Lung microvascular endothelial cell (primary cell): ENCODE measurements at places on chromosomes 4 and X. TPM values are rescaled to one million over a fixed set of nuclear protein-coding genes. Genes with fewer than 3 reads are reported as not detected.

NXF2B gene
- not detected in 2 replicates for total RNA-seq

MAGEC2 gene
- not detected in 2 replicates for total RNA-seq

MAGEA8 gene
- not detected in 2 replicates for total RNA-seq

TLR6 gene
- total RNA-seq: under 0.01 and 0.22 TPM in 2 replicates

PCYT1B gene
- total RNA-seq: under 0.01 TPM in 2 replicates

PRR27 gene
- not detected in 2 replicates for total RNA-seq

POU3F4 gene
- total RNA-seq: not detected in 2 replicates

DNA sequence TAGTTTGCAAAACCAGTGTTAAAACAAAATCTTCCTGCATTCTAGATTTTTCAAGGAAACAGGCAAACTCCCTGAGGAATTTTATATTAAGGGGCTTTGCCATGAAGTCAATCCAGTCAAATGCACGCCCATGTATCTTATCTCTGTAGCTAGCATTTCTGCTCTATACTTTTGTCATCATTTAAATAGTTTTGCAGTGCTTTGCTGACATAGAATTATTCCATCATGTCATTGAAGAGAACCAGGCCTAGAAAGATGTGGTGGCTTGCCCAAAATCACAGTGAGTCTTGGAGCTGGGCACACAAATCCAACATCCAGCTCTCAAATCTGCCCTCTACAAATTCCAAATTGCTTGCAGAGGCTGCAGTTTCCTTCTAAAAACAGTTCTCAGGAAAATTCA is 66.7 kb upstream of the LNX1 start:
- DNase-seq: no peak

DNA sequence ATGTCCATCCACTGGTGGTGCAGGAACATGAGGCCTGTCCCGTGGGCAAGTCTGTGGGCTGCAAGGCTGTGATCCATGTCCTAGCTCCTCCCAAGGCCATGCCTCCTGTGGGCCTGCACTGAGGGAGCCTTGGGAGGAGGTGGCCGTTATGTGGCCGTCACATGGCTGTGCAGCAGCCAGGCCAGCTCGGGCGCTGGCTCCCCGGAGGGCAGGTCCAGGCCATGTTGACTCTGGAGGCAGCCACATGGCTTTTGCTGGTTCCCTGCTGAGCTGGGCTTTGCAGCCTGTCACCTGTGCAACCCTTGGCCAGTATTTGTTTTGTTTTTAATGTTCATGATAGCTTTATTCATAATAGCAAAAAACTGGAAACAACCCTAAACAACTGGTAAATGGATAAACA is 13.3 kb downstream of the ADRA2C start:
- DNase-seq: no peak

DNA sequence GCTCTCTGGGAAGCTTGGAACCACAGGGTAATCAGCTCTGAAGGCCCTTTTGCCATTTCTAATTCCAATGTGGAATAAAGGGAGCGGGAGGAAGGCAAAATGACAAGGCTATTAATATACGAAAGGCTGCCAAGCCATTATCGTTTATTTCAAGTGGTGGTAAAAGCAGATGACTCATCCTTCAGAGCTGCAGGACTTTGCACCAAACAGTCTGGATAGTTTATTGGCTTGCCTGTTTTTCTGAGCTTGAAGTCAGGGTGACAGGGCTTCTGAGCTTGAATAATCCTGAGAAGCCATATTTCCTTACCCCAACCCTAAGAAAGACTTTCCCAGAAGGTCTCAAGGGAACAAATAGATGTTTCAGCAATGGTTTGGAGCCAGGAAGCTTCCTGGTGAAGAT is 7.7 kb upstream of the GABRE start:
- peak; percentile 77 for DNase-seq

GRCh38 chr4:24561438-24562139 is 22.8 kb downstream of the DHX15 start:
- DNase-seq: no peak

GRCh38 chr4:61605984-61606383 is 405.9 kb downstream of the ADGRL3 start:
- no peak for DNase-seq

- DNase-seq: no peak
Measured at GRCh38 chr4:88979276-88979675, 77.7 kb downstream of the FAM13A start.

DNA sequence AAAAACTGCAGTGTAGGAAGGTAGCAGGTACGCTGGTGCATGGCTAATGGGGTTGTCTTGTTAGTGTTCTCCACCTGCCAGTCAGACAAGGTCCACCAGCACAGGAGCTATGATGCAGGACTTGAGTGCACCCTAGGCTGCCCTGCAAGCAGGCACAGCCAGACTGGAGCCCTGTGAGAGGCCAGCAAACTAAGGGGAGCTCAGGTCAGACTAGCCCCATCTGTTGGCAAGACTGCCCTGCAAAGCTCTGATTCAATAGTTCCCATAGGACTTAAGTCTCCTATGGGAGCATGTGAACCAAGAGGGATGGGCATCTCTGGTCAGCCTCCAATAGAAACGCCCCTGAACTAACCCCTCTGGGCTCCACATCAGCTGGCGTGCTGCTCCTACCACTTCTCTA is 1307.3 kb downstream of the C4orf33 start:
- no peak for DNase-seq

- no peak for DNase-seq
Measured at GRCh38 chrX:37896511-37896890, 49.1 kb upstream of the DYNLT3 start.

DNA sequence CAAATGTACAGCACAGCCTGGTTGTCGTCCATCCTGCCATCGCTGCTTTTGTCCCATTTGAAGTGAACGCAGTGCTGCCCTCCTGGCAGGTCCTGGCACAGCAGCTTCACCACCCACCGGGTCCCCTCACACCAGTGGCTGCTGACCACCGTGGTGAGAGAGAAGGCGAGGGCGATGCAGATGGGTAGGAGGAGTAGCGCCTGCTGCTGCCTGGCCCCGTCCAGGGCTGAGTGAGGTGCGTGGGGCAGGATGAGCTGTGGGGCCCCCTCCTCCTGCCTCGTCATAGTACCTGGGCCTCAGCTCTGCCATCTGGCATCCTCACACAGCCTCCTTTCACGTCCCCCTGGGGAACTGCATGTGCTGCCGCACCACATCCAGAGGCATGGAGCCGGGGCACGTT is 1.8 kb downstream of the DCAF8L2 start:
- DNase-seq: no peak

- DNase-seq: no peak
Measured at GRCh38 chr4:75034523-75034922, 101.6 kb downstream of the PARM1 start.

- DNase-seq: no peak
Measured at GRCh38 chr4:9826551-9826950, 45.1 kb downstream of the DRD5 start.
